Glutamatergic neuron (in vitro differentiated cells): ENCODE measurements at places on chromosomes 13 and 19. TPM values are rescaled to one million over a fixed set of nuclear protein-coding genes. Genes with fewer than 3 reads are reported as not detected.

DNA sequence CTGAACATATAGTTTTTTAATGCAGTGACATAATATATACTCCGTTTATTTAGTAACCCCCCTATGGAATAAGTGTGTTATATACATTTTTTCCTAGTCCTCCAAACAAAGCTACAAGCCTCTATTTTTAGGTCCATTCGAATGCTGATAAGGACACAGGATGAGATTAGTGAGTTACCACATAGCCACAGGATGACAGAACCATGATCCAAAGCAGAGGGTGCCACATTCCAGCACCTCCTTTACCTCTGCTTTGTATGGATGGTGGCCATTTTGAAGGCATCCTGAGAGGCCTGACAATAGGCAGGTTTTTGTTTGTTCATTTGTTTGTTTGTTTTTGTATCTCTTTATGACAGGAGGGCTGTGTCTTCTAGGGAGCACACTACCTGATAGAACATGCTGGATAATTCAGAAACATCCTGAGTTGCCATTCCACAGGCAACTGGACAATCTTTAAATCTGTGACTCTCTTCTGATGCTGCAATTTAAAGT lies 186.3 kb downstream of the MTUS2 start:
- no peak for DNase-seq

GRCh38 chr19:27773318-27774094 lies 1439.4 kb downstream of the UQCRFS1 start:
- no peak for DNase-seq

DNA sequence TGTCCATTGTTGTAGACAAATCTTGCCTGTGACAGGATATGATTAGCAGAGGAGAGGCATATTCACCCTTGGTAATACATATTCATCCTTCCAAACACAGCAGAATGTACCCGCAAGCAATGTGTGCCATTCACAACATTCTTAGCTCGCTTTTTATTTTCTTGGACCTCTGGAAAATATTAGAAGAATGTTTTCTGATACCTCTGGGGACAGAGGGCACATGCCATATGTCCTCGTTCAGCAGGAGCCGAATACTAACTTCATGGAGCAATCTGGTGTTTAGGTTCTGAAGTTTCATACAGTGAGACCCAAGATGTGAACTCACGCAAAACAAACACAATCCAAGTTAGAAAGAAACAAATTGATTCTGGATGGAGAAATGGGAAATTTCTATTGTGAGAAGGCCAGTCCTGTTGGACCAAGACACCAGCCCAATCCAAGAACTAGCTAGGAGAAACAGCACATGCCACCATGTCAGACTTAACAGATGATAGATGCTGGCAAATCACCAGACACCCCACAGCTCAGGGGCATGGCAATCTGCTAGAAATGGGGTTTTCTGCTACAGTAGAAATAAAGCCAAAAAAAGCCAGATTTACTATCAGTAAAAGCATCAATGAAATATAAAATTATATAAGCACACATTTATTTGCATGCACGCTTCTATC lies 297.4 kb downstream of the DCLK1 start:
- DNase-seq = no peak

- no peak for DNase-seq
Observed at GRCh38 chr13:96844195-96844594, 150.1 kb downstream of the OXGR1 start.

DNA sequence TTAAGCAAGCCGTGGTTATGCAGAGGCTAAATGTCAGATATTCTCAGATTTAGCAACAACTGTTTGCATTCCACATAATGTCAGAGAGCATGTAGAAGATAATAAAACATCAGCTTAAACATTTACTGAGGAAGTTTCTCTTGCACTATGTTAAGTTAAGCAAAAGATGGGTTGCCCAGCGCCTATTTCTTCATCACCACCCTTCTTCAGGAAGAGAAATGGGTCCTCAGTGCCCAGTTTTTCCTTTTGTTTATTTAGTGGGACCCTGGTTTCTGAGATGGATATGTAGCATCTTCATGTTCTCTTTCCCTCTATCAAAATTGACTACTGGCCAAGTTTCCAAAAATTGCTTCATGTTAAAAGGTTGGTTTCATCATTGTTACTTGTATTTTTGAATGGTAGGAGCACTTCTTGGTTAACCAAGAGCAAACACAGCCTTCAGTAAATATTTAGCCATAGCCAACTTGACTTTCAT lies 356.8 kb downstream of the RFC3 start:
- DNase-seq = no peak

MBD3L3 gene
- 1.3 TPM for total RNA-seq

TSHZ3 gene
- total RNA-seq = 7.4 TPM

C5AR1 gene
- 1.4 TPM for total RNA-seq
